ENCODE measurements at places on chromosomes 5 and 9.

DNA sequence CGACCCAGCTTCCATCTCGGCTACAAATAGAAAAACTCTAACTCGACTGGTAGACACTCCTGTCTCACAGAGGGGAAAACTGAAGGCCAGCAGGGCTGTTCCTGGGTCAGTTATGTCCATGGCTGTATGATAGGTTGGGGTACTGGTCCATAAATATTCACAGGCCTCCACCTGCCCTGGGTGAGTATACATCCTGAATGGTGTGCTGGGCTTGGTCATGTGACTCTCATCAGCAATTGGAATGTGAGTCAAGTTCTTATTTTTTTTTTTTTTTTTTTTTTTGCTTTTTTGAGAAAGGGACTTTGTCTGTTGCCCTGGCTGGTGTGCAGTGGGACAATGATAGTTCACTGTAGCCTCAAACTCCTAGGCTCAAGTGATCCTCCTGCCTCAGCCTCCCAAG lies 58.3 kb upstream of the NEK6 start:
- no peak for DNase-seq

DNA sequence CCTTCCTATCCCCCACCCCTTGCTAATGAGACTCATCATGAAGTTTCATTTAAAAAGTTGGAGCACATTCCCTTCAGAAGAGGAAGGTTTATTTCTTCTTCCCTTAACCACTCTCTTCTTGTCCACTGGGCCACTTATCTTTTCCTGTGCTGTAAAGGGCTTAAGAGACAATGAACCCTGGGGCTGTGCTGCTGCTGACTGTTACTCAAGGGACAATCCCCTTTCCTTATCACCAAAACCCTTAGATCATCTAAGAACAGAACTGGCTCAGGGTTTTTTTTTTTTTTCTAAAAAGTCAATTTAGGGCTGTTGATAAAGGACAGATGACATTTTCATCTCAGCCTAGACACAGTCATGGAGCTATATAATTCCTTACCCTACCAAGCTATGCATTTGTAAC lies 29.6 kb downstream of the CAPSL start:
- DNase-seq = no peak

DNA sequence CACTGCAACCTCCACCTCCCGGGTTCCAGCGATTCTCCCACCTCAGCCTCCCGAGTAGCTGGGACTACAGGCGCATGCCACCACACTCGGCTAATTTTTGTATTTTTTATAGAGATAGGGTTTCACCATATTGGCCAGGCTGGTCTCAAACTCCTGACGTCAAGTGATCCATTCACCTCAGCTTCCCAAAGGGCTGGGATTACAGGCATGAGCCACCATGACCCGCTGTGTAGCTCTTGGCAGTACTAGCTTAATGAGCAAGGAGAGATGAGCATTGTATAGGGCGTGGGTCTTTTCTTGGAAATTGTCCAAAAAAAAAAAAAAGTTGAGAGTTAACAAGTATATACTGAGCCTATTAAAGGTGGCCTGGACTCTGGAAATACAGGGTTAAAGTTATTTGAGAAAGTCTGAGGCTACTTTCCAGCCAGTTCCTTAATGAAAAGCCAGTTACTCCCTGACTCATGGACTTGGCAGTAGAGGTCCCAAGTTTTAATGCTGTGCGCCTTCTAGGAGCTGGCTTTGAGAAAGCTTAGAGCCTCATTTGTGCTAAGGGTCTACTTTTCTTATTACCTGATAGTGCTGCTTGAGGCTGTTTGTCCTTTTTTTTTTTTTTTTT lies 4.2 kb upstream of the FGF18 start:
- DNase-seq = no peak

GRCh38 chr5:11494340-11494739 lies 409.9 kb downstream of the CTNND2 start:
- no peak for DNase-seq

DNA sequence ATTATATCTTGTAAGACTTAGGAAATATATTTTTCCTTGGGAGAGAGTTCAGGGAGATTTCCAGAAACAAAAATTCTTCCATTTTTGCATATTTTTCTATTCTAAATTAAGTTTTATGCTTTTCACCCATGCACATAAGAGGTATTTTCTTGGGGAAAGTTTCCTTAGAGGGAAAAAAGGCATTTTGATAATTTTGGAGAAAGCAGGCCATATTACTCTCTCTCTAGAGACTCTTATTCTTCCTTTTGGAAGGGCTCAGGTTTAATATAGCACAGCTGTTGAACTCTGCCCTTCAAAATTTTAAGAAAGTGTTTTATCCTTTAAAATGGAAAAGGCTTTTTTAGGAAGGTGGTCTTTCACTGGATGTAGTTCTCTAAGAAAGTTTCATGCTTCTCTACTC lies 8.0 kb downstream of the NDUFS4 start:
- no peak for DNase-seq

DNA sequence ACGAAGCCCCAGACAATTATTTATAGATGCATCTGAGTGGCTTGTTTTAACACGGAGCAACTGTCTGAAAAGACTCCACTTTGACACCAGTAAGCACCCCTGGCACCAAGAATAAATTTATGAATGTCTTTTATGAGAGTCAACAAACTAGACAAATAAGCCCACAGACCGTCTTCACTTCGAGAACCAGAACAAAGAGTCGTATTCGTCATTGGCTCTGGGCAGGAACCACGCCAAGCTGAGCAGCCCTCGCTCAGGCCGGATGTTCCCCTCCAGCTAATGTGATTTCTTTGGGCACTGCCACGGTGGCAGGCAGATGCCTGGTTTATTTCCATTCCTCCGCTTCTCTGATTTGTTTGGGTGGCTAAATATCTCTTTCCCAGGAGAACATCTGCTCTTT lies 91.9 kb upstream of the STC2 start:
- no peak for DNase-seq

DNA sequence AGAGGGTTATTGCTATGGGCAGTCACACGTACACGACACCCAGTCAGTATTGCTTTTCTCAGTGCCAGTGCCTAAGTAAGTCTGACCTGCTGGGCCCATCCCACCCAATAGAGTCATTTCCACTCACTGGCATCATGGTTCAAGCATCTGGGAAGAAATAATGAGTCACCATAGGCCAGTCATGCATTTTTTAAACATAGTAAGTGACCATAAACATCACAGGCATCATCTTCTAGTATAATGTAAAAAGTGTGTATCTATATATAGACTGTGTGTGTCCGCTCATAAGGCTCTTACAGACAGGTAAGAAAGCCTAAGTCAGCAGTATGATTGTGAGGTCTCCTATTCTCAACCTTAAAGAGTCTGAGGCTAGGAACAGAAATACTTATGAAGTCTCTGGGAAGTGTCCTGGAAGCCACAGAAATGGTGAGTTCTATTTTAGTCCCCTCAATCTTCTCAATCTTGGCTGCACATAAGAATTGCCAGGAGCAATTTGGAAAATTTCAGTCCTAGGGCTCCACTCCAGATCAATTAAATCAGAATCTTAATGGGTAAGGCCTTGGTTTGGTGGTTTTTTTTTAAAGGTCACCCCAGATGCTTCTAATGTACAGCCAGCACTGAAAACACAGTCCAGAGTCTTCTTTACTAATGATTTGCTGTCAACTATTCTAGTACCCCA lies 65.2 kb downstream of the ZNF366 start:
- no peak for DNase-seq

DNA sequence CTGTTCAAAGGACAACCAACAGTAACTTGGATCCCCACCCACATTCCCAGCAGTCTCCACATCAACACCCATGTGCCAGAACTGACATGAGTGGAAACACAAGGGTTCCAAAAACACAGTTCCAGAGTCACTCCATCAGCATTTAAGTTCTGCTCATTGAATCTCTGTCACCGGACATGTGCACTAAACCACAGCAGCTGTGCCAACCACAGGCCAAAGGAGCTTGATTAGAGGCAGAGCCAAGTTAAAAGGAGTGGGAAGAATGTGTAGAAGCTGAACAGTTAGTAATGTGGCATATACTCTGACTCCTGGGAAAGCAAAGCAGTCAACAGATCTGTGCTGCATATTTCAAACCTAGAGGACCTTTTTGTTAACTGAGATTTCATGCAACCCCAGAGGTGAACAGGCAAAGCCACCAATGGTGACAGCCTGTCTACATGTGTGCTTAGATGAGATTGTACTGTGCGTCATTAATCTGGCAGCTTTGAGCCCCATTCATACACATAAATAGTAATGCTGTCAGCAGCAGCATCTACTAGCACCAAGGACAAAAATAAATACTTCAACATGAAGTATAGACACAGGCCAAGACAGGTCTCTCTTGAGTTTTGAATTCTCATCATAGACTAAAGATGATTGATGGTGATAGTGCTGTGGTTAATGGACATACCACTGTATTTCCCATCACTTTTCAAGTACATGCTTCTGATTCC lies 16.4 kb upstream of the FST start:
- no peak for DNase-seq

DNA sequence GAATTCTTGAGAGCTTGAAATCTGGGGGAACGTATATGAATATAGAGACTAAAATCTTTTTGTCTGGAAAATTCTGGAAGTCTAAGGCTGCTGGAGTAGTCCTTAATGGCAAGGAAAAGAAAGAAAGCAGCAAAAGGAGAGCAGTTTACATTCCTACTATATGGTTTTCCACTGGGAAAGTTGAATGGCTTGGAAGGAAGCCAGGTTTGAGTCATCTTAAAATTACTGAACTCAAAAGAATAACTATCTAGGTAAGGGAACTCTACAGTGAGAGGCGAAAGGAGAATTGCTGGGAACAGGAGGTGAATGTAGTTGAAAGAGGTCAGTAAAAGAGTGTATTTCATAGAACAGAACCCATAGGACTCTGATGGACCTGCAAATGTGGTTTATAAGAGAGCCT lies 258.1 kb upstream of the EDIL3 start:
- DNase-seq = no peak

DNA sequence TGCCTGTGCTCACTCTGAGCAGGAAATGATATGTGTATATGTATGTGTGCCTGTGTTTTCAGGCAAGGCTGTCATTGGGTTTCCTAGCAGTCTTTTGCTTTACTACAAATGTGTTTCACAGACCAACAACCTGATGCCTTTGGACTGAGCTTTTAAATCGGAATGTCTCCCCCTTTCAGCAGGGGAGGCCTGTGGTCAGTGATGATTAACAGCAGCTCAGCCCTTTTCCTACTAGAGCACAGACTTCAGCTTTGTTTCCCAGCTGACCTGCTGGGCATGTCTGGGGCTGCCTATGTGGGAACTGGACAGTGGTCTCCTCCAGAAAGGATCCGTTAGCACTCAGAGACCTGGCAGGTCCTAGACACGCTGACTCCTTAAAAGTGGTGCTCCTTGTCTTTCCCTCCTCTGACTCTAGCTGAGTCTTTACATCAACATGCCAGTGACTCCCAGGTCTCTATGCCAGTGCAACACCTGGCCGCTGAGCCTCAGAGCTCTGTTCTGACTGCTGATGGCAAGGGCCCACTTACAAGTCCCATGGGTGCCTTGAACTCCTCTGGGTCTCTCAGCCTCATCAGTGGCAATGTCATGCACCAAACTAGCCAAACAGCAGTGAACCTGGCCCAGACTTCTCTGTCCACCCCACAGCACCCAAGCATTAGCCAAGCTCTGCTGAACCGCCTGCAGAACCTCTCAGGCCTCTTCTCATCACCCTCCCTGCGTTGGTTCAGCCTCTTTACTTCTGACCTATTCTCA lies 7.7 kb downstream of the MACROH2A1 start:
- no peak for DNase-seq

GRCh38 chr5:93304456-93305250 lies 276.4 kb downstream of the NR2F1-AS1 start:
- DNase-seq = no peak

DNA sequence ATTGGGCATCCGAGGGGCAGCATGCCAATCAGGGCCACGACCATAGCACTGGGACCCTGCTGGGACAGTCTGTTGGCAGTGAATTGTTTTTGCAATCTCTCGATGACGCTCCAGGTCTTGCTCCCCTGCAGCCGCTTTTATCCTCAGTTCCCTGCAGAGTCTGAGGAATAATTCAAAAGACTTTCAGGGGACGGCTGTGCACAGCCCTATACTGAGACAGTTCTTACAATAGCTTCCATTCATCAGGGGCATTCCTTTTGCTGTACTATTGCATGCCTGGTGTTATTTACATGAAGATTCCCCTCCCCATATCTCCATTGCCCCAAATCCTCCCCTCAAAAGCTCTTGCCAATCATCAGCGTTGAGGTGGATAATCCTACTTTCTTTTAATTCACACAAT lies 163.3 kb upstream of the WWC1 start:
- DNase-seq = no peak

- DNase-seq = no peak
These were observed 6.4 kb upstream of the P4HA2 start for GRCh38 chr5:132233811-132234683.

DNA sequence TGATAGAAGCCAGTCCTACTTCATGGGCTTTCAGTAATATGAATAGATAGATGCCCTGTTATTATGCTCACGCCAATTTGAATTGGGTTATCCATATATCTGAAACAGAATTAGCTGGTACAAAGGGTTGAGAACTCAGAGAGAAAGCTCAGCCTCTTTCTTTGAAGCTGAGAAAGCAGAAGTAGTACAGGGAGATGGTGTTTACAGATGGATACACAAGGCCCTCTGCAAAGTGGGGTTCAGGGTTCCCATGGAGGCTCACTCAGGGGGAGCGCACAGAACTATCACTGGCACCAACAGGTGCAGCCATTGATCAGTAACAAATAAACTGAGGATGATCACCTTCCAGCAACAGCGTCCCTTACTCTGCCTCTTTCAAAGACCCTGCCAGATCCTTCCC lies 349.7 kb downstream of the ICE1 start:
- DNase-seq = no peak

DNA sequence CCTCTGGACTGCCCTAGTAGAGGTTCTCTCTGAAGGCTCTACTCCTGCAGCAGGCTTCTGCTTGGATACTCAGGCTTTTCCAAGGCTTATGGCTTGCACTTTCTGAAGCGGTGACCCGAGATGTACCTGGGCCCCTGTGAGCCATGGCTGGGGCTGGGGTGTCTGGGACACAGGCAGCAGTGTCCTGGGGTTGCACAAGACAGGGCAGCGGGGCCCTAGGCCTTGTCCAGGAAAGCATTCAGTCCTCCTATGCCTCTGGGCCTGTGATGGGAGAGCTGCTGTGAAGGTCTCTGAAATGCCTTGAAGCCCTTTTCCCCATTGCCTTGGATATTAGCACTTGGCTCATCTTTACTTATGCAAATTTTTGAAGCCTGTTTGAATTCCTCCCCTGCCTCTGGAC lies 192.2 kb downstream of the YTHDC2 start:
- DNase-seq = no peak
